IgD-negative memory B cell (primary cell): ENCODE measurements at places on chromosomes 1 and 21. TPM values are rescaled to one million over a fixed set of nuclear protein-coding genes. Genes with fewer than 3 reads are reported as not detected.

The DDX59 gene
- polyA plus RNA-seq, result 19.1 TPM

The PGLYRP3 gene
- not detected for polyA plus RNA-seq

The NTMT2 gene
- polyA plus RNA-seq, result not detected

The CELA2A gene
- not detected for polyA plus RNA-seq
